Cerebellar nuclear complex (tissue), 1 donor: ENCODE measurements at places on chromosomes 6 and 20.

GRCh38 chr6:66499851-66500250 lies 792.8 kb upstream of the EYS start:
- DNase-seq = no peak

- peak; percentile 57 for DNase-seq
Observed at GRCh38 chr6:131136021-131136786, 937 bp downstream of the AKAP7 start.

- no peak for DNase-seq
Observed at GRCh38 chr20:32516583-32517517, 68.3 kb downstream of the NOL4L start.

DNA sequence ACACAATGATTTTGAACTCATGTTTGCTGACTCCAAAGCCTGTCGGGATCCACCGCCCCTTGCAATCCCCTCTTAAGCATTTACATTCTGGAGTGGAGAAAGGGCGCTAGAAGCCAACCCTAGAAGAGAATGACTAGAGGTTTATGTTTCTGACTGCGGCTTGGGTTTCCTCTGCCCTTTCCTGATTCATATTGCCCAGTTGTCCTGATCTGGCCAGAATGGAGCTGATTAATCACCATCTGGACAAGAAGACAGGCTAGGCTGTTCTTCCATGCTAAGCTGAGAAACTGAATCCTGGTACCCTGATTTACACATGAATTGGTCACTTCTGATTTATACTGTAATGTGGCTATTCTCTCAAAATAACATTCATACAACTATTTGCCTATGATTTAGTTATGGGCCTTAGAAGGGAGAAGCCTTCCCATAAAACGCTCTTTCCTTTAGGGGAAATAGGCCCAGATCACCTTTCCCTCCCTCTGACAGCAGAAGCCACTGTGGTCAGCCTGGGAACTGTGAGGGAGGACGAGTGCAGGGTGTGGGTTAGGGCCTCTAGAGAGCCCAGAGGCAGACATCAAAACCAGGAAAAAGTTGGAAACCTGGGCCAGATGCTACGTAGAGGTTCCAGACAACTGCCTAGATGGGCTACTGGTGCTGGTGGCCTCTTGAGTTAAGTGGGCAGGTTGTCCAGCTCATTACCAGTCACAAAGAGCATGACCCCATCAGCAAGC lies 199.2 kb upstream of the PRDM1 start:
- DNase-seq = no peak

GRCh38 chr20:33267701-33268100 lies 15.3 kb upstream of the BPIFB1 start:
- no peak for DNase-seq

DNA sequence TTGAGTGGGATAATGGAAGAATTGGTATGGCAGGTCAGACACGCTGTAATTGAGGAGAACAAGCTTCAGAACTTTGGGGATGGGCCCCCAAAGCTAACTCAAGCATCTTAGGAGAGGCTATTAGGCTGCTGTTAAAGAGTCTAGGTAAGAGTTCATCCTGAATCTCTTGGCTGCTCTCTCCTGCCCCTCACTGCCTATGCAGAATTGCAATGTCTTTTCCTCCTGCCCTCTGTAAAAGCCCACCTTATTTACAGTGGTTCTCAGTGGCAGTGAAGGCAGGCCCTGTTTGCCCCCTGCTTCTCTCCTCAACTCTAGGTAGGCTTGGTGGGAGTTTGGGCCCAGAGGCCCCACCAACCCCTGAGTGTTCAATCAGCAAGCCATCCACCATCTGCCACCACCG lies 55.0 kb downstream of the LYRM2 start:
- DNase-seq = no peak

GRCh38 chr20:22810626-22811569 lies 224.2 kb upstream of the SSTR4 start:
- DNase-seq = no peak

DNA sequence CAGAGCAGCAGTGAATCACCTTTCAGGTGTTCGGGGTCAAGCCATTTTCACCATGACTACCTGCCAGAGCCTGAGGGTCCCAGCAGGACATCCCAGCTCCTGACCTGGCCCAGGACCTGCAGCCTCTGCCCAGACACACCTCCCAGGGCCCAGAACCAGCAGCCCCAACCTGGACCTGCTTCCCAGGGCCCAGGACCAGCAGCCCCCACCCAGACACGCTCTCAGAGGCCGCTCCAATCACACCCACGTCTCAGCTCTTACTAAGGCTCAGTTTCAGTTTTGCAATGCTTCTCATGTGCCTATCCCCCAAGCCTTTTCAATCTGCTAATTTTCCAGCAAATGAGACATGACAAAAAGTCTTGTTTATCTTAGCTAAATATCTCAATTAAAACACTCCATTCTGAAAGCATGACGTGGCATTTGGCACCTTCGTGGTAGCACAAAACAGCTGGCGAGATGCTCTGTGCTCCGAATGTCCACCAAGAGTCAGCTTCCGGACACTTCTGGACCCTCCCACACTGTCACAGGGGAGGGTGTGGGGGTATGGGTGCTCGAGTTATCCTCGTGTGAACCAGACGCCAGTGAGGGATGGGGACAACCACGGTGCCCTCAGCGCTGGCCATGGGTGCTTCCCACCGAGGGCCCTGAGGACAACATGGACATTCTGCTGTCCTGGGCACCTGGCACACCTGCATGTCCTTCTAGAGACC lies 253.2 kb downstream of the DLL1 start:
- DNase-seq = no peak

GRCh38 chr6:122567034-122567433 lies 43.2 kb upstream of the PKIB start:
- DNase-seq = no peak

- DNase-seq = no peak
Observed at GRCh38 chr6:110284855-110285254, 73.3 kb downstream of the METTL24 start.

DNA sequence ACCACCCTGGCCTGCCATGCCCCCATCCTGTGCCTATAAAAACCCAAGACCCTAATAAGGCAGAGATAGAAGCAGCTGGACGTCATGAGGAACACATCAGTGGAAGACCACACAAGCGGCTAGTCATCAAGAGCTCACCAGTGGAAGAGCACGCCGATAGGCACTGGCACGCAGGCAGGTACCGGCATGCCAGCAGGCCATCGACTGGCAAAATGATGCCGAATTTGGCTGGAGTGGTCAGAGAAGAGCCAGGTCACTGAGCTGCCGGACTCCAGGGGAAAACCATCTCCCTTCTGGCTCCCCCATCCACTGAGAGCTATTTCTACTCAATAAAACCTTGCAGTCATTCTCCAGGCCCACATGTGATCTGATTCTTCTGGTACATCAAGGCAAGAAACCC lies 227.6 kb upstream of the EXOC2 start:
- no peak for DNase-seq

DNA sequence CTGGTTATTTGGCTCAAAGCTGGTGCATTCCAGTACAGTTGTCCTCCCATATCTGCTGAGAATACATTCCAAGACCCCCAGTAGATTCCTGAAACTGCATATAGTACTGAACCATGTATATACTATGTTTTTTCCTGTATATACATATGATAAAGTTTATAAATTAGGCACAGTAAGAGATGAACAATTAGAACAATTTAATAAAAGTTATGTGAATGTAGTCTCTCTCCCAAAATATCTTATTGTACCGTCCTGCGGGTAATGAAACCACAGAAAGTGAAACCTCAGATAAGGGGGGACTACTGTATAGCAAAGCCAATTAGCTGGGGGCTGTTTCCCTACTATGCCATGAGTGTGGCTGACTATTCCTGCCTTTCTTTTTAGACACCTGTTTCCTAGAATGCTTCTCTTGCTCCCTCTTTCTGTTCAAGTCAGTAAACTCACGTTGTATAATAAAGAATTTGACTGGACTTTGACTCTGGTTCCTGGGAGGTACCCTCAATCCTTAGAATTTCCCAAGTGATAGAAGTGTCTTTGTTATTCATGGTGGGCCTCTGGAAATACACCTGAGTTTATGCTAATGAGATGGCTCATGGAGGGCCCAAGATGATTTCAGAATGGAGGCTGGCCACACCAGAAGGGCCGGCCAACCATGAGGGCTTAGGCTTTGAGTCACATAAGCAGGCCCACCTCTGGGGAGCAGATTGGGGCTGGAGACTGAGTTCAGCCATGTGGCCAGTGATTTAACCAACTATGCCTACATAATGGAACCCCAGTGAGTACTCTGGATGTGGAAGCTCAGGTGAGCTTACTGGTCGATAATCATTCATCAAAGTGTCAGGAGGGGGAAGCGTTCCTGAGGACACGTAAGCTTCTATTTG lies 689 bp upstream of the BLOC1S5 start:
- no peak for DNase-seq

DNA sequence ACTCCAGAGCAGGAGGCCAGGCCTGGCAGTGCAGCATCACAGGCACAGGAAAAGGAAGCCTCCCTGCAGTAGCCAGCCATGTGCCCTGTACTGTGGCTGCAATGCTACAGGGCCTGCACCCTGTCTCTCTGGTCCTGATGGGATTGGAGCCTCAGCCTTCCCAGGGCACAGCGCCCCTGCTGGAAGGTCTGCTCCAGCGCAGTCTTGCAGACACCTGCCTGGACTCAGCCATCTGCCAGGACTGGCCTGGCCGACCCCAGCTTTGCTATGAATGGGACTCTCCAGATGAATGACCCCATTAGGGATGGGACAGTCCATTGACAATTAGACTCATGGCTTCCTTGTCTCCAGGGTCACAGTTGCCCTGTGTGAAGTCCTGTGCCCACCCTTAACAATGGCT lies 251.6 kb downstream of the ERMARD start:
- no peak for DNase-seq

DNA sequence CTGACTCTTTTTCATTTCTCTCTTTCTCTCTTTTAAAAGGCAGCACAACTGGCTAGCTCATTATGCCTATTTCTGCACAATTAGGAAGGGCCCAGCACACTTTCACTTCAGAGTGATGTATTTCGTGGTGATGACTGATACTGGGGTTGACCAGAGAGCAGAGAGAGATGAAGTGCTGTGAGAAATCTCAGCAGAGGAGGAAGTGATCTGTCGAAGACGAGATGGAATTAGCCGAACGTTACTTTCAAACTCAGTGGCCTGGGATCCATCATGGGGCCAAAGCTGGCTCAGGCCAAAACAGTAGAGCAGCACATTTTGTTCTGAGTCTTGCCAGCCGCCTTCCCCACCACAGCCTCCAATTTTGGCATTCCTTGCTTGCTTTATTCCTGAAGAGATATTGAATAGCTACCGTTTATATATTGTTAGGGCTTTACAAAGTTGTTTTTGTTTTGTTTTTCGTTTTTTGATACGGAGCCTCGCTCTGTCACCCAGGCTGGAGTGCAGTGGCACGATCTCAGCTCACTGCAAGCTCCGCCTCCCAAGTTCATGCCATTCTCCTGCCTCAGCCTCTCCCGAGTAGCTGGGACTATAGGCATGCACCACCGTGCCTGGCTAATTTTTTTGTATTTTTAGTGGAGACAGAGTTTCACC lies 213.2 kb upstream of the ECI2 start:
- no peak for DNase-seq

GRCh38 chr6:34333858-34334257 lies 58.6 kb downstream of the NUDT3 start:
- no peak for DNase-seq

- DNase-seq = no peak
Observed at GRCh38 chr6:91633374-91634111, 1046.7 kb upstream of the MAP3K7 start.

GRCh38 chr20:54619181-54619580 lies 143.8 kb downstream of the DOK5 start:
- DNase-seq = no peak

DNA sequence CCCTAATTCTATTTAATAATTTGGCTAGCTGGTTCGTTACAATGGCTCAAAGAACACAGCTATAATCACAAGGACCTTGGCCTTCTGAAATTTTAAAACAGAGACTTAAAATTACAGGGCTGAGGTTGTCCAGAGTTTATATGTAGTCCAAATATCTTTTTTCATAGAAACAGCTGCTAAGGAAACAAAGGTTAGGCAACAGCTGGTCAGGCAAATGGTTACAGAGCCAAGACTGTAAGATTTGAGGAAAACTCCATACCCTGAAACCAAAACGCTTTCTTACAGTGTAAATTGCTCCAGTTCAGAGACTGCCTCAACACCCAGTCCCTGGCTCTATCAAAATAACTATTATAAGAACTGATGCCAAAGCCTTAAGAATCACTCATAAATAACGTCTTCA lies 9.7 kb upstream of the ARHGAP18 start:
- DNase-seq = no peak

GRCh38 chr6:28807682-28808280 lies 116.0 kb downstream of the TRIM27 start:
- DNase-seq = no peak

GRCh38 chr6:43890197-43891062 lies 120.4 kb downstream of the VEGFA start:
- no peak for DNase-seq

GRCh38 chr6:67450641-67451040 lies 1184.4 kb upstream of the ADGRB3 start:
- no peak for DNase-seq

- DNase-seq = no peak
Observed at GRCh38 chr6:144646093-144647056, 361.2 kb downstream of the UTRN start.

DNA sequence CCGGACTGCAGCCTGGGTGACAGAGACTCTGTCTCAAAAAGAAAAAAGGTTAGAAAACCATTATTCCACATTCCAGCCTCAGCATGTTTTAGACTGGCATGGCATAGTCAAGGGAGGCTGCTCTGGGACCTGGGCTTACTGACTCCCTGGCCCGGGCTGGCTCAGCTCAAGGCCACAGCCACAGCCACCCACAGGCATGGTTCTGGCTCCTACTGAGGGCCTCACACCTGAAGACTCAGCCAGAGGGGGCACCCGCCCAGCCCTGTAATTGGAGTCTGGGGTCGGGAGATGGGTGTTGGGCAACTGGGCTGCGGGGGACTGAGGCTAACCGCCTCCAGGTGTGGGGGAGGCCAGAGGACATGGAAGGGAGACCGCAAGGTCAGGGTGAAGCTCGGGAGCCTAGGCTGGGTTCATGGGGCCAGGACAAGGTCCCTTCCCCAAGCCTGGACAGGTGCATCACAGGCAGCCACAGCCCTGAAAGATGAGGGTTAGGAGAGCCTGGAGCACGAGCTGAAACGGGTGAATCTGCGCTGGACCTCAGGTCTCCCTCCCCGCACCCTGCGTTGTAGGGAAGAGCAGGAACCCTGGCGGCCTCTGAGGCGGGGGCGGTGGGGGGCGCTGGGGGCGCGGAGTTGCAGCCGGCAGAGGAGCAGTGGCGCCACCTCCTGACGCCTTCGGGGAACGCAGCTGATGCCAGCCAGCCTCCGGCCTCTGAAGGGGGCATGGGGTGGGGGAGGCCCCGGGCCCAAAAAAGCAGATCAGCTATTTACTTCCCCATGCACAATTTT lies 67.7 kb upstream of the SRSF6 start:
- DNase-seq = no peak

GRCh38 chr6:112574190-112574589 lies 227.1 kb downstream of the RFPL4B start:
- no peak for DNase-seq

- DNase-seq = no peak
Observed at GRCh38 chr20:41185013-41185757, 47.8 kb downstream of the PLCG1 start.

DNA sequence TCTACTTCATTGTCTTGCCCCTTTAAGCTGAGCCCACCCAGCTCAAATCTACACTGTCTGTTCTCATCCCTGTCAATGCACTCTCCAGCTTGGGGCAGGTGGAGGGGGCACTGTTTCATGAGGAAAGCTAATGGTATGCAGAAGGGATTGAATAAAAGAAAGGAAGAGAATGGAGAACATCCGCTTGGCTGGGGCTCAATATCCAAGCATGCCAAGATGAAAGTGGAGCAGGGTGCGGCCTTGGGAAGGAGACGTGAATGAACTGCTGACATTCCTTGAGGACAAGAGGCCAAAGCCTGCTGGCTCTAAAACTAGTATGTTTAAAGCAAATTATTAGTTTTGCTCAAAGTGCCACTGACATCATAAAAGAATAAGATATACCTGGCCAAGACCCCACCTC lies 24.2 kb downstream of the AKAP12 start:
- DNase-seq = no peak
